Sciatic nerve (tissue), 2 donors: ENCODE measurements at places on chromosomes 11 and 22.
A peak's percentile ranks its signal among the peaks of the same experiment; 100 is the strongest.

- no peak for DNase-seq
Observed at GRCh38 chr11:122128146-122128545, 12.1 kb upstream of the BLID start.

GRCh38 chr22:30340911-30341685 lies 14.4 kb upstream of the TBC1D10A start:
- peak; percentile 80 for DNase-seq

GRCh38 chr11:130094614-130095013 lies 24.9 kb downstream of the APLP2 start:
- no peak for DNase-seq

DNA sequence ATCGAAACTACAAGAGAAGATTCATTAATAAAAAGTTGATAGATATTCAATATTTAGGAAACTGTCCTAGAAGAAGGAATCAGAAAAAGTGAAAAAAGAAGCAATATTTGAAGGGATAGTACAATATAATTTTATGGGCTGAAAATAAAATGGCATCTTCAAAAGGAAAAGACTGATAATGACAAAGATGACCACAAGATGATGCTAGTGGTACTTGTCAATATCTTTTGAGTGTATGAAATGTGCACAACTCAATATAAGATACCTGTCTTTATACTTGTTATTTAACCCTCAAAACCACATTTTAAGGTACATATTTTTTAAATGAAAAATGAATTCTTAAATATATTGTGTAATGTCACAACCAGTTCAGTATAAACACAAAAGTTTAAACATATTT lies 1059.6 kb upstream of the RAG2 start:
- no peak for DNase-seq

DNA sequence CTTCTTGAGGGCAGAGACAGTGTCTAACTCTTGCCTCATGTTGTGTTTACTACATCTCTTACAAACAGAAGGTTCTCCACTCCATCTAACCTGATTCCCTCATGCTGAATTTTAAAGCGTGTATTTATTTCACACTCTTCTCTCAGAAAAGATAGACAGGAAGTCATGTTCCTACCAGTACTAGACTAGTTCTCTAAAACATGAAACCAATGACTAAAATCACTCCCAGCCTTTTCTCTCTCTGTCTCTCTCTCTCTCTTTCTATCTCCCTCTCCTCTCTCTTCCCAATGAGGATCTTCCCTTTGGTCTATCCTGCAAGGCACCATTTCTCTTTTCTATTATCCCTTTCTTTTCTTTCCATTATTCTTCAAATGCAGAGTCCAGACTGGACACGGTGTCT lies 391.9 kb upstream of the CADM1 start:
- DNase-seq, result no peak

DNA sequence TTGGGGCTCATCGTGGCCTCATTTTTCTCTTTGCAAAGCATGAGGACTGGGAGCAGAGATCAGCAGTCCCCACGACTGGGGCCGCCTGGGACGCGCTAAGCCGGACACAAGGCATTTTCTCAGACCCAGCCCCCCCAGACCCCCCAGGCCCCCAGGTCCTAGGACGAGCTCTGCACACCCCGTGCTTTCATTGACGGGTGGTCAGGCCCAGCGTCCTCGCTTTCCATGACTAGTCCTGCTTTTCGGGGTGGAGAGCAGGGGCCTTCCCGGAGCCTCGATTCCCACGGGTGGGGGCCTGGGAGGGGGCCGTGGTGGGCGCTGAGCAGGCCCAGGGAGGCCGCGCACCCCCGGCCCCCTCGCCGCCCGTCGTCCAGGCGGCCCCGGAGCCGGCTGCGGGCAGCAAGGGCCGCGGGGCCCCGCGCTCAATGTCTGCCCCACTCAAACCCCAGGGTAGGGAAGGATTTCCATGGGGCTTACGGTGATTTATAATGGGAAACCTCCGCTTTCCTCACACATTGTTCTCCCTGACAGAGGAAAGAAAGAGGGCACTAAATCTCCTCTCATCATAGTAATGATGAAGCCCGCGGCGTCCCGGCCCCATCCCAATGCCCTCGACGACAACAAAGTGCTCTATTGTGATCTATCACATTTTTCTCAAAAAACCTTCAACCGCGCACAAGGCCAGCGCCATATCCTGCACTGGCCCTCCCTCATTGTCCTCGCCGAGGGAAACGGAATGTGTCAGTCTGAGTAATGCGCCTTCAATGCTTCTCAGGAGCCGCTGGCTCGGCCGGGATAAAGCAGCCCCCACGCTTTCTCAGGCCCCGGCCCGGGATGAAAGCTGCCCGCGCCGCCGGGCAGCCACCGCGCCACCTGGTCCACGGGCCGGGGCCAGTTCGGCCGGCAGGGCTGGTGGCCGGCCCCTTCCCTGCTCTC lies 10.4 kb upstream of the LINC01488 start:
- DNase-seq, result no peak

- DNase-seq, result no peak
Observed at GRCh38 chr11:18590571-18590970, 2.0 kb upstream of the UEVLD start.

GRCh38 chr11:120746836-120747609 lies 235.5 kb downstream of the GRIK4 start:
- no peak for DNase-seq

DNA sequence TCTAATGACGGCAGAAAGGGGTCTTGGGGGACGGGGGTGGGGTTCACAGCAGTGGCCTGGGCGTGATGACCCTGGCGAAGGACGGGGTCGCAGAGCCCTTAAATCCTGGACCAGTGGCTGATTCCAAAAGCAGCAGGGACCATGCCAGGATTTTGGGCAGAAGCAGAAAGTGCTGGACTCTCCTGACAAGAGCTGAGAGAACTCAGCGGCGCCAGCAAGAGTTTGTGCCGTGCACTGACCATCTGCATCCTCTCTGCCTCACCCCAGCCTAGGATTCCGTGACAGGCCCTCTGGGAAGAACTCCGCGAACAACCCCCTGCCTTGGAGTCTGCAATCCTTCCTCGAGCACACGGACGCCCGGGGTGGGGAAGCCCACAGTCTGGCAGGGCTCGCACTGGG lies 644 bp upstream of the NDUFV1 start:
- peak; percentile 62 for DNase-seq

DNA sequence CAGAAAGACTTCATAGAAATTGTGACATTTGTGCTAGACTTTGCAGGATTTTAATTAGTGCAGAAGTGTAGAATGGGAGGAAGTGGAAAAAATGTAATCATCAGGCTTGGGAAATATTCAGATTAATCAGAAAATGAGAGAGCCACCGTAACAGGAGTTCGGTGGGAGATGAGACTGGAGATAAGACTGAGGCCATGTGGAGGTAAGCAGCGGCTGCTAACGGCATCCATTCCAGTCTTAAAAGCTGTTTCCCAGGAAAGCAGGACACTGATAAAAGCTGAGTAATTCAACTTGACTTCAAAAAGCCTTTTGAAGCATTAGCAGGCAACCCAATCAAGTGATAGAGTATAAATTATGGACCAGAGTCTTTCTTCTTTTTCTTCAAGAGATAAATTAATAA lies 369.9 kb downstream of the LUZP2 start:
- DNase-seq, result no peak

DNA sequence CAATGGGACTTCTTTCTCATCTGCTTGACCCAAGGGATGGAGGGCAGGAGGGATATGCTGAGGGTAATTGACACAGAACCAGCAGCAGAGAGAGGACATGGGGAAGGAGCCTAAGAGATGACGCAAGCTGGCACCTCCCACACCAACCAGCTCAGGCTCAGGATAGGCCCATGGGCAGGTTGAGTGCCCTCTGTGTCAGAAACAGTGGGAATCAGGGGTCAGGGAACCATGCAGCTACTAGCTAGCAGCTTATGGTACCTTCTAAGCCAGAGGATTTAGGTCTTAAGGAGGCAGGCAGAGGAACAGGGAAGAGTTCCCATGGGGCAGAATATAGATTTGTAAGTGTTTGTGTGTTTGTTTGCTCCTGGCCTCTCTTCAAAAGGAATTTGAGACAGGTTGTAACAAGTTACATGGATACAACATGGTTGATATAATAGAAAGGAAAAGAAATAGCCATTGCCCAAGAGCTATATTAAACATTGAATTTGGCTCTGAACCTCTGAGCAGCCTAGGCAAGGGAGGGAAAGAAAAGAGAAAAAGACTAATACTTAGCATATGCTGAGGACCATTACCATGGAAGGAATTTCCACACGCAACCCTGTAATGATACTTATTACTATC lies 39.9 kb upstream of the NAV2 start:
- no peak for DNase-seq

DNA sequence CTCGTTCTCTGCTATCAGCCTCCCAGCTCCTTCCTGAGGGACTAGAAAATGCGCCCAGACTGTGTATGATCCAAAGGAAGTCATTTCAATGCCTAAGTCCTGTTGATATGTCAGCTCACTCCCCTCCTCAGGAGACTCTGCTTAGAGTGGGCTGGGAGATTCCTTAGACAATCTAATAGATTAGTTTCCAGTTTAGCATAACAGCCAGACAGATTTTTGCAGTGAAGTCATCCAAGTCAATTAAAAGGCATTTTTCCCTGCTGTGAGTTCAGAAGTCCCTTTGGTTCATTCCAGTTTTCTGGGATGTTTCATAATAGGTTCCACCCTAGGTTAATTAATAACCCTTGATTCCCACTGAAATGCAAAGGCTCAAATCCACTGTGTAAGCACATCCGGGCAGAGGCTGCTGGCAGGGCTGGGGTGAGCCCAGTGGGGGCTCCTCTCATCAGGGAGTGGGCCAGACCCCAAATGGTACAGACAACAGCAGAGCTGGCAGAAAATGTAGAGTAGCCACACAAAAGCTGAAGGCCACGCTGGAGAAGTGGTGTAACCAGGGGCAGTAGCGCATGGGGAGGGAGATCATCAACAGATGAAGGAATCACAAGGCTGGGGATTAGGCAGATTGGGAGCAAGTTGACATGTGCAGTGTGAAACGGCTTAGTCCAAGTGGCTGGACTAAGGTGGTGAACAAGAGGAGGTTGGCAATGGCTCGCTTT lies 90.6 kb downstream of the SYN3 start:
- no peak for DNase-seq

DNA sequence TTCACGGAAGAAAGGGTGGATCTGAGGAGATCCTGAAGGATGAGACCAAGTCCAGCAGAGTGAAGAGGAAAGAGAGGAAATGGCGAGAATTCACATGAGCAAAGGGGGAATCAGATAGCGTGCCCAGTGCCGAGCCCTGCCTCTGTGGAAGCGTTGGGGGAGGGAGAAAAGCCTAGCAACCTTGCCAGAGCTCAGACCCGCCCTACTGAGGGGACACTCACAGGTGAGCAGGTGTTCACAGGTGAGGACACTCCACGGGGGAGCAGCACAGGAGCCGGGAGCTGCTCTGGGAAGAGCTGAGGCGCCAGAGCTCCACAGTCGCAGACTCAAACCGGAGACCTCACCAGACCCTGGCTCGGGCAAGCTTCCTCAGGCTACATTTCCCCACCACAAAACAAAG lies 56.2 kb downstream of the MICAL3 start:
- DNase-seq, result no peak
